ENCODE measurements at places on chromosomes 7 and 10.

DNA sequence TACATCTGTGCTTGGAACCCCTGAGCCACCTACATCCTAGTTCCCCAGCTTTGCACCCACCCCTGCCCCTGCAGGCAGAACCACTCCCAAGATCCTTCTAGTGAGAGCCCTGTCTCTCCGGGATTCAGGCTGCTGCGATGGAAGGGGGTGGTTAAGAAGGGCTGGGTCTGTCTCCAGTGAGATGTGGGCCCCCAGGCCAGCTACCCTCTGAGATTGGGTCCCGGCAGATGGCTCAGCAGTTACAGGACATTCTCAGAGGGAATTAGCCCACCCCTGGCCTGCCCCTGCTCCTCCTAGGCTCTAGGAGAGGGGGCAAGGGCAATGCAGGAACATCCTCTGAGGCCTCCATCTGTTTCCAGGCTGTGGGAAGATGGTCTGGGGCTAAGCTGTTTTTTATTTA is 27.7 kb downstream of the SLC29A3 start:
- no peak for DNase-seq
- H3K27me3 ChIP-seq = no peaks in the 10 kb centered on the region
- H3K4me3 ChIP-seq = no peak overlapping the region
- H3K4me1 ChIP-seq = peaks cover 5% of the 10 kb centered on the region
- H3K27ac ChIP-seq = no peak overlapping the region
- peaks cover 2% of the 10 kb centered on the region for H3K36me3 ChIP-seq

DNA sequence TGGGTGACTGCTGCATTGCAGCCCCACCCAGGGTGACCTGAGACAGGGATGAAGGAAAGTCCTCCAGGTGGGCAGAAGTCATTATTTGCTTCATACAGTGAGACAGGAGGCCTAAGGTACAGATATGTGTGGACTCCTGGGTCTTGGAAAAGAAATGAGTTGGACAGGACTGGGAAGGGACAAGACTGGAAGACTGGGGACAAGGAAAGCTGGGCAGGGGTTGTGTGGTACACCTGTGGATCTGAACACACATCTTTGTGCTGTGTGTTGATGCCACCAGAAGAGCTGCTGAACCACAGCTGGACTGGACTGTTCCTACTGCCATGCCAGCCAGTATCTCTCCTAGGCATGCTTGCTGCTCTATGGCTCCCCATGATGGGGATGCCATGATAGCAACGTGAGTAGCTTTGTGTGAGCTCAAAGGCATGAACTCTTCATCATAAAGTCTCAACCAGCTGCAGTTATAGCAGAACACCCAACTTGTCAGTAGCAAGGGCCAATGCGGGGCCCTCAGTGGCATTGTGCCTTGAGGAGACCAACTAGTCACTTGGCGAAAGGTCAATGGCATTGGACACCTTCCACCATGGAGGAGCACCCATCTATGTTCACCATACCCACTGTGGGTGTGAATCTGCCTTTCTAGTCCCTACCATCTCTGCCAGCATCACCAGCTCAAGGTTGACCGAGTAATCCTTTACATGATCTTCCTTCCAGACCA is 76.0 kb upstream of the GRB10 start:
- DNase-seq = no peak
- H3K4me1 ChIP-seq = no peaks in the 10 kb centered on the region
- H3K4me3 ChIP-seq = no peak overlapping the region
- H3K36me3 ChIP-seq = no peaks in the 10 kb centered on the region

GRCh38 chr10:43160921-43161255 is 22.6 kb downstream of the CSGALNACT2 start:
- no peak for DNase-seq
- no peaks in the 10 kb centered on the region for H3K27me3 ChIP-seq
- H3K36me3 ChIP-seq = no peaks in the 10 kb centered on the region

DNA sequence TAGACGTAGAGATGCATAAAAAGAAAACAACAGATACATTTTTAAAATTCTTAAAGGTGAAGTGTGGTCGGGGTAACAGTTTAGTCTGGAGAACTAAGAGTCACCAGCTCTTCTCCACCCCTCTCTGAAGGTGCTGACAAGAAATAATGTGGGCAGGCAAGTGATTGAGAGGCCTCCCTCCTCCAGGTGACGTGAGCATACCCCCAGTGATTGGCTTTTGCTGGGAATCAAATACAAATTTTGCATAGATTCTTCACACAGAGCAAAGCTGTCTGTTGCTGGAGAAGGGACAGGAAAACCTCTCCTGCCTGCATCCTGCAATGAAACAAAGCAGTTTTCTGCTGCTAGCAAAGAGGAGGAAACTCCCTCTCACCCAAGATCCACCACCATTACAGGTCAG is 115.0 kb downstream of the DGKB start:
- no peaks in the 10 kb centered on the region for H3K27me3 ChIP-seq
- H3K4me1 ChIP-seq = no peaks in the 10 kb centered on the region
- no peak overlapping the region for H3K27ac ChIP-seq

- H3K36me3 ChIP-seq = no peaks in the 10 kb centered on the region
- no peak overlapping the region for H3K27ac ChIP-seq
- H3K27me3 ChIP-seq = peaks cover 2% of the 10 kb centered on the region
These were observed 41.1 kb upstream of the GTF2IRD1 start for GRCh38 chr7:74412603-74413002.

DNA sequence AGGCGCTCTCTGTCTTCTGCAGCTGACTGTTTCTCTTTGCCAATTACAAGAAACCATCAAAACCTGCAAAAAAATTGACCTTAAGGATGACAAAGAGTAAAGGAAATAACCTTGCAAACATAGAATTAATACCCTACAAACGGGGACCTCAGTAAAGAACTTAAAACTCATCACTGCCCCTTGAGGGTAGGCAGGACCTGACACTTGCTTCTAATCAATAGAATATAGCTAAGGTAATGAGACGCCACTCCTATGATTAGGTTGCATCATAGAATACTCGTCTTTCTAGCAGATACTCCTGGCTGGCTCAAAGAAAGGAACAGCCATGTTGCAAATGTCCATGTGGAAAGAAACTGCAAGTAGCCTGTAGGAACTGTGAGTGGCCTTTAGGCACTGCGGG is 140.0 kb downstream of the XPNPEP1 start:
- no peak overlapping the region for H3K4me3 ChIP-seq
- H3K4me1 ChIP-seq = no peaks in the 10 kb centered on the region
- H3K27ac ChIP-seq = no peak overlapping the region
- no peaks in the 10 kb centered on the region for H3K27me3 ChIP-seq

DNA sequence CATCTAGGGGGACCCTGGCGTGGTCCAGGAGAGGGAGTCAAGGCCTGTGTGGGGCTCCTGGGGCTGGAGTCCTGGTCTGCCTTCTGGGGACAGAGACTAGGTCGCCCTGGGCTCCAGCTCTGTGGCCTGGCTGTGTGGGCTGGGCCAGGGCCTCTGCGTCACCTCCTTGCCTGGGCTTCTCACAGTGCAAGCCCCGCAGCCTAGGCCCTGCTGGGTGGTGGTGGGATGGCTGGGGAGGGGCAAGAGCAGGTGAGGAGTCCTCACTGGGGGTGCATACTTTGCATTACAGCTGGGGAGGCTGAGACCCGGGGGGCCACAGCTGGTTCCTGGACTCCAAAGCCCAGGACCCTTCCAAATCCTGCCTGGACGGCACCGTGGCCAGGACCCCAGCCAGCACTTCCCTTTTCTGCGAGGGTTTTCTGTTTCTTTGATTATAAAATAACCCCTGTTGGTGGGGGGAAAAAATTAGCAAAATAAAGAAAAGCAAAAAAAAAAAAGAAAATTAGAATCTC is 23.5 kb downstream of the PWWP2B start:
- H3K27ac ChIP-seq = peak overlapping the region; percentile 34
- H3K36me3 ChIP-seq = no peaks in the 10 kb centered on the region
- H3K4me3 ChIP-seq = no peak overlapping the region
- no peaks in the 10 kb centered on the region for H3K27me3 ChIP-seq

DNA sequence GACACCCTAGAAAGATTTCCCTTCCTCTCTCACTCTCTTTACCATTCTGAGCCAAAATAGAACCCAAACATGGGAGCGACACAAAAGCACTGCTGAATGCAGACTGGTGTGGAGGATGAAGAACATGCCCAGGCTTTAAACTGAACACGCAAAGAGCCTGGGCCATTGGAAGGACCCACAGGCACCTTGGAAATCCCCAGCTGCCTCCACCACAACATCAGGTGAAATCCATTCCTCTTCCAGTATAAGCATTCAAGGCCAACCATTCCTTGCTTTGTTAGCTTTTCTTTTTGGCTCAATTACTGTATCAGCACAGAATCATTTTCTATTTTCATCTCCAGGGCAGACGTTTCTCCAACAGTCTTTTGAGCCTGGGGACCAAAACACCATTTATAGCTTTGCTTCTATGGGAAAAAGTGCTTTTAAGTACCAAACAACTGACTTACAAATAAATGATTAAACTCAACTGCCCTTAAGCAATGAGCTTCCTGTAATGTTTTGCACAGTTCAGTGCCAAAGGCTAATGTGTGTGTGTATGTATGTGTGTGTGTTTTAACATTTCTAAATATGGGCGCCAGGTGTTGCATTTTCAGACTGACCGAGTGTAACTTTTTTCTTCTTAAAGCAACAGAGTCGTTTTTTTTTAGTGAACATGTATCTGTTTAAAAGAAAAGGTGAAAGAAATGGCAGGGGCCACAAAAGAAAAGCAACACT is 16.2 kb upstream of the BLNK start:
- no peaks in the 10 kb centered on the region for H3K36me3 ChIP-seq
- H3K27me3 ChIP-seq = no peaks in the 10 kb centered on the region
- DNase-seq = no peak
- no peak overlapping the region for H3K27ac ChIP-seq
- peaks cover 5% of the 10 kb centered on the region for H3K4me1 ChIP-seq

- no peak overlapping the region for H3K27ac ChIP-seq
- H3K4me3 ChIP-seq = no peak overlapping the region
- no peaks in the 10 kb centered on the region for H3K27me3 ChIP-seq
- H3K36me3 ChIP-seq = no peaks in the 10 kb centered on the region
These were observed 44.6 kb downstream of the MTERF1 start for GRCh38 chr7:91835826-91836368.

DNA sequence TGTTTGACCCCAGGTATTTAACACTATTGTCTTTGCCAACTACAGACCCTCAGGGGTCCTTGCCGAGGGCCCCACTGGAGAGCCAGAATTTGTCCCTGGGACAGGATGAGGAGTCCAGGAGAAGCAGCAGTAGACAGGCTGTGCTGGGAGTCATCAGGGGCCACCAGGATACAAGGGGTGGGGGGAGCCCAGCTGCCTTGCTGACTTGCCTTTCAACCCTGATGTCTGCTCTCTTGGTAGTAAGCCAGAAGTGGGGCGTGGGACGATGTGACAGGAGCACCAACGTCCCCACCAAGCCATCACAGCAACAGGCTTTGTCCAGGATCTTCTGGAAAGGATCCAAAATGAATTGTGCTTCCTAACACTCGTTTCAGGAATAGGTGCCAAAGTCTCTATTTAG is 62.4 kb upstream of the CDCA7L start:
- no peak overlapping the region for H3K4me3 ChIP-seq
- no peaks in the 10 kb centered on the region for H3K4me1 ChIP-seq
- no peak overlapping the region for H3K27ac ChIP-seq
- DNase-seq = no peak
- no peaks in the 10 kb centered on the region for H3K36me3 ChIP-seq

- no peak for DNase-seq
- no peak overlapping the region for H3K4me3 ChIP-seq
- no peak overlapping the region for H3K27ac ChIP-seq
- no peaks in the 10 kb centered on the region for H3K36me3 ChIP-seq
- peaks cover 55% of the 10 kb centered on the region for H3K4me1 ChIP-seq
These were observed 14.3 kb downstream of the HKDC1 start for GRCh38 chr10:69234447-69234846.

DNA sequence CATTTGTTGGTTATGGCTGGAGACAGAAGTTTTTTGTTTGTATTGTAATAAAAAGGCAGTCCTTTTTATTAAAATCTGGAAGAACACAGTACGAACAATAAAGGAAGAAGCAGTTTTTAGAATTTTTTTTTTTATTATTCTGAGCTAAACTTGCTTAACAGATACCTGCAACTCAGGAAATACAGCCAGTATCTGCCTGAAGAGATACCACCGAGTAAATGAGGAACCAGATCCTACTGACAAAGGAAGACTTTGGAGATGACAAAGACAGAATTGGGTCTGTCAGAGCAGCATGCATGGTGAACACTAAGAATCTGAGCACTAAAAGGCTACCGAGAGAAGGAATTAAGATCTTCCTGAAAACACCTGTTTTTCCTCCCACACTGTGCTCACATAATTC is 1335.9 kb upstream of the SORCS1 start:
- H3K27me3 ChIP-seq = no peaks in the 10 kb centered on the region
- H3K36me3 ChIP-seq = no peaks in the 10 kb centered on the region
- H3K4me3 ChIP-seq = no peak overlapping the region
- H3K27ac ChIP-seq = no peak overlapping the region

- H3K36me3 ChIP-seq = no peaks in the 10 kb centered on the region
- no peak for DNase-seq
- H3K27ac ChIP-seq = no peak overlapping the region
- H3K4me3 ChIP-seq = peak overlapping the region; percentile 37
- H3K4me1 ChIP-seq = peaks cover 13% of the 10 kb centered on the region
These were observed 1.6 kb downstream of the FZD8 start for GRCh38 chr10:35640474-35640873.

GRCh38 chr7:27187475-27188385 is 2.7 kb upstream of the HOXA11 start:
- no peak overlapping the region for H3K4me3 ChIP-seq
- no peaks in the 10 kb centered on the region for H3K36me3 ChIP-seq
- no peak for DNase-seq
- peaks cover 97% of the 10 kb centered on the region for H3K27me3 ChIP-seq
- peaks cover 76% of the 10 kb centered on the region for H3K4me1 ChIP-seq

DNA sequence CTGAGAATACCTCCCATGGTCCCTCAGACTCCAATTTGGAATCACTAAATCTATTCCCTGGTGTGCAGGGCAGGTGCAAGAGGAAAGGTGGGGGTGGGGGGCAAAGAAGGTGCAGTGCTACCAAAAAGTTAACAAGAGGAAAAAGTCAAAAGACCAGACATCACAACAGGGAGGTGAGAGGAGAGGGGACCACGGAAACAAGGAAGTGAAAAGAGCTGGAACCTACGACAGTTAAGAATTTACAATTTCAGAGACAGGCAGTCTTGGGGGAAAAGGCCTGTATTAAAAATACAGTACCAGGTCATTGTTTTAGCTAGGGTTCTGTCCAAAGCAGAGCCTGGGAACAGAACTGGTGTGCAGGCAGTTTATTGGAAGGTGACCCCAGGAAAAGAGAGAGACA is 14.6 kb downstream of the ITGB1 start:
- DNase-seq = no peak
- peak overlapping the region; percentile 1 for H3K27ac ChIP-seq
- H3K36me3 ChIP-seq = peaks cover 2% of the 10 kb centered on the region
- no peak overlapping the region for H3K4me3 ChIP-seq

- H3K27ac ChIP-seq = no peak overlapping the region
- no peak for DNase-seq
- no peaks in the 10 kb centered on the region for H3K4me1 ChIP-seq
- H3K36me3 ChIP-seq = peaks cover 3% of the 10 kb centered on the region
- no peaks in the 10 kb centered on the region for H3K27me3 ChIP-seq
- H3K4me3 ChIP-seq = no peak overlapping the region
These were observed 43.0 kb downstream of the SHOC2 start for GRCh38 chr10:110962443-110962842.

DNA sequence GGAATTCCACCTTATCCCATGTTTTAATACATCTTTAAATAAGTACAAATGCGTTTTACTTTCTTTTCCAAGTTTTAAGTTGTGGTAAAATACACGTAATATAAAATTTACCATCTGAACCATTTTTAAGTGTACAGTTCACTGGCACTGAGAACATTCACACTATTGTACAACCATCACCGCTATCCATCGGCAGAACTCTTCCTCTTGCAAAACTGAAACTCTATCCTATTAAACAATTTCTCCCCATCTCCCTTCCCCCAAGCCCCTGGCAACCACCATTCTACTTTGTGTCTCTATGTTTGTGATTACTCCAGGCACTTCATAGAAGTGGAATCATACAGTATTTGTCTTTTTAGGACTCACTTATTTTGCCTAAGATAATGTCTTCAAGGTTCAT is 33.8 kb downstream of the HIP1 start:
- no peaks in the 10 kb centered on the region for H3K27me3 ChIP-seq
- no peak overlapping the region for H3K27ac ChIP-seq
- H3K4me1 ChIP-seq = no peaks in the 10 kb centered on the region
- DNase-seq = no peak
